Mesenteric fat pad (tissue), 1 donor: ENCODE measurements at places on chromosomes 11 and 22.

DNA sequence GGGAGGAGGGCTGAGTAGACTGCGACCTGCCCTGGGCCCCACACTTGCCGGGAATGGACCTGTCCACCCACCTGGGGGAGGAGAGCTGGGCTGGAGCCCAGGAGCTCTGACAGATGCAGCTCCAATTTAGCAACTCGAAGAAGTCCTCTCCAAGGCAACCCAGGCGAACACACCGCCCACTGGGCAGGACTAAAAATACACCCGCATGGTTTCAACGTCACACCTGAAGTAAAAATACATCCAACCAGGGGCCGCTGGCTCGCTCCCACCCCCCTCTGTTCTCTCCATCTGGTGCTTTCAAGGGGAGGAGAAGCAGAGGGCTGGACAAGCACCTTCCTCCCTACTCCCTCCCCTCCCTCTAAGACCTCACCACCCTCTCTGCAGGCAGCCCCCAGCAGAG lies 119.9 kb downstream of the FEZ1 start:
- no peak for DNase-seq

GRCh38 chr11:72369743-72370142 lies 64.6 kb downstream of the CLPB start:
- DNase-seq: no peak

- DNase-seq: no peak
These were observed 130.2 kb downstream of the NCAM1 start for GRCh38 chr11:113091481-113091780.

DNA sequence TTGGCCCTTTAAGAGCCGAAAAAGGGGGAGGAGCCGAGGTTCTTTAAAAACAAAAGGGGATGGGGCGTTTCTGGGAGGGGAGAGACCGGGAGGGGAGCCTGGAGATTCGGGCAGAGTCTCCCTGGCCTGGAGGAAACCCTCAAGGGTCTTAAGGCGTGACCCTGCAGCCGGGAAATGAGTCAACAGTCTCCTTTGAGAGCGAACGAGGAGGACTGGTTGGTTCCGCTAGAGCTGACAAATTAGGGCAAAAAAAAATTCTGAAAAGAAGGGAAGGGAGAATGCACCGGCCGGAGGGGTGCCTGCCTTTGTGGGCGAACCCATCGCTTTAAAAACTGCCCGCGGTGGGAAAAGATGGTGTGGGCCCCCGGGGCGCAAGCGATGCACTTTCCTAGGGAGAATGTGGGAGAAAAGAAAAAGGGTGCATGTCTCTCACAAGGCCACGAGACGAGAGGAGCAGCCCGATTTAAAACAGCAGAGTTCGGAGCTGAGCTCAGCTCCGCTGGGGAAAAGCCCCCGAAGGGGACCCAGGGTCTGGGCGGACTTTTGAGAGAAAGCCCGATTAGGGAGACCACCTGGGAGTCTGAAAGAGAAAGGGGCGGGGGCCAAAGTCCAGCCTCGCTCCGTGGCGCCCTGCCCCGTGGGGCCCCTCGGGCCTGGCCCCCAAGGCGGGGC lies 874 bp downstream of the ZFTA start:
- DNase-seq: no peak

DNA sequence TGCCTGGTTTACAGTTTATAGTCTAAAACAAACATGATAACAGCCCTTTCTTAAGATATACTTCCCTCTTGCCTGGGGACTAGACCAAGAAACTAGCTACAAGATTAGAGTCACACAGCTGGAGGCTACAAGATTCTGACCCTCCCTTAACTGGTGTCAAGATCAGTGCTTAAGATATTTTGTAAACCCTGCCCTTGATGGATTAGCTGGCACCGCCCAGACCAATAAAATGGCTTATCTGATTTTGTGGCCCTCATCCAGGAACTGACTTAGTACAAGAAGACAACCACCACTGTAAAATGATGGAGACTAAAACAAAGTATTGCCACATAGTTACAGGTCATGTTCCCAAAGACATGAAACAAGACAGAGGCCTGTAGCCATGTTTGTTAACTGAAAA lies 53.4 kb downstream of the FAM181B start:
- DNase-seq: no peak

DNA sequence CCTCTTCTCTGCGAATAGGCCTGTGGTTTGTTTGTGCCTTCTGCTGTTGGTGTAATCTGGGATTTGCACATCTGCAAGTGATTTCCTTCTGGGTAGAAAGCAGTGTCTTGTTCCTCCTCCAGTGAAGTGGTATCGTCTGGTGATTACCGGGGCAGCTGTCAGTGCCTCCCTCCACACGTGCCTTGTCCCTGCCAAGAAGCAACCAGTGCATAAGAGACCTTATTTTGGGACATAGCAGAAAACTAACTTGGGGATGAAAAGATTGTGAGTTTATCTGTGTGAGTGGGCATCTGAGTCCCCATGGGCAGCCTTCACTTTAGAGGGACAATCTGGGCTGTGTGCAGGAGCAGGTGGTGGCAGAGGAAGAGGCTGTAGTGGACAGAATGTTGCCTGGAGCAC lies 71.5 kb upstream of the SORL1-AS1 start:
- DNase-seq: no peak

DNA sequence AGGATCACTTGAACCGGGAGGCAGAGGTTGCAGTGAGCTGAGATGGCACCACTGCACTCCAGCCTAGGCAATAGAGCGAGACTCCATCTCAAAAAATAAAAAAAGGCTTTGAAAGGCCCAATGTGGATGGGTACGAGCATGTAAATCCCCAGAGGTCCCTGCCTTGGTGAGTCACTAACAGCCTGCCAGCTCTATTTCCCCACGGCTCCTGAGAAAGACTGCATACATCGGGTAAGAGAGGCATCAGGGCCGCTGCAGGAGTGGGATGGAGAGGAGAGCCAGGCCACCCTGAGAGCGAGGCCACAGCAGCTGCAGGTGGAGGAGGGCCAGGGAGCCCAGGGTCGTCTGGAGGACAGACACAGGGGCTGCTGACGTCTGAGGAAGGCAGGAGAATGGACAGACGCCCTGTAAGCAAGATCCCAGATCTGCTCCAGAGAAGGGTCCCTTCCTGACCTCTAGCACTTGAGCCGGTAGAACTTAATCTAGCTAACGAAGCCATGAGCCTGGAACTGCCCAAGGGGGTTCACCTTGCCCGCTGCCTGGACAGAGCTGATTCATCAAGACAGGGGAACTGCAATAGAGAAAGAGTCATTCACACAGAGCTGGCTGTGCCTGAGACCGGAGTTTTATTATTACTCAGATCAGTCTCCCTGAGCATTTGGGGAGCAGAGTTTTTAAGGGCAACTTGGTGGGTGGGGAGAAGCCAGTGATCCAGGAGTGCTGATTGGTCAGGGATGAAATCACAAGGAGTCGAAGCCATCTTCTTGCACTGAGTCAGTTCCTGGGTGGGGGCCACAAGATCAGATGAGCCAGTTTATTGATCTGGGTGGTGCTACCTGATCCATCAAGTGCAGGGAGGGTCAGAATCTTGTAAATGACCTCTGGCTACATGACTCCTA lies 5.1 kb upstream of the KRTAP5-9 start:
- peak; percentile 72 for DNase-seq

DNA sequence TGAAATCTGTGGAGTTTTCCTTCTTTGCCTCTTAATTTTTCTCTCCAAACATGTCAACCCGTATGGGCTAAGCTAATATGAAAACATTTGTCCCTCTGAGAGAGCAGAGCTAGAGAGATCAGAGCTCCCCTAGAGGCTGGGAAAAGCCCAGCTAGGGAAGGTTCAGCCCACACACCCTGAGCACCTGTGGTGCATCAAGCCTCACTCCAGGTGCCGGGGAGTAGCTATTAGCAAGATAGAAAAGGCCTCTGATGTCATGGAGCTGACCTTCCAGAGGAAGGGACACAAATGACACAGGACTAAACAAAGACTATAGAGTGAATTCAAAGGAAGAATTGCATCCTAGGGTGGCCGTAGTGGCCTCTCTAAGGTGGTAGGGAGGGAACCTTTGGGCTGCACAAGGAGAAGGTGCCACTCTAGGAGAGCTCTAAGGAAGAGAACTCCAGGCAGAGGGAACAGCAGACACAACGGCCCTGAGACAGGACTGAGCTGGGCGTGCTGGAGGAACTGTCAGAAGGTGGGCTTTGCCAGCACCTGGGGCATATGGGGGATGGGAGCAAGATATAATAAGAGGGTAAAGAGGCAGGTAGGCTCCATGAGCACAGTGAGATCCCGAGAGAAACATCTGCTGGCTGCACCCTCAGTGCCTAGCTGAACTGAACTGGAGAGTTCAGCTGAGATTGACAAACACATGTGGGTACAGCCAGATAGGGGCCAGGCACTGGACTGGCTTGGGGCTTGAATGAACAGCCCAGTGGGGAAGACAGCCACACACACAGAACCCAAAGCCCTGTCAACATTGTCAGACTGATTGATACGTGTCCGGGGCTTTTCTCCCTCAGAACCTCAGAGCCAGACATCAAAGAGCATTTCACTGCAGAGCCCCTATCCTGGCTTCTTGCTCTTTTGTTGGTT lies 65.5 kb upstream of the DRD2 start:
- DNase-seq: no peak

DNA sequence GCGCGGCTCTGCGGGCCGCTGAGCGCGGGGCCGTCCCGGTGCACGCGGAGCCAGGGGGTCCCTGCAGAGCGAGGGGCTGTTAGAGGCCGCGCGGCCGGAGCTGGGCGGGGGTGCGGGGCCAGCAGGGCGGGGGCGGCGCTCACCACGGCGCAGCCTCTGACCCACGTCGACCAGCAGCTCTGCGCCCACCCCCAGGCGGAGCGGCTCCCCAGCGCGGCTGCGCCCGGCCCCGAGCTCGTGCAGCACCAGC lies 385 bp upstream of the SCO2 start:
- DNase-seq: no peak

DNA sequence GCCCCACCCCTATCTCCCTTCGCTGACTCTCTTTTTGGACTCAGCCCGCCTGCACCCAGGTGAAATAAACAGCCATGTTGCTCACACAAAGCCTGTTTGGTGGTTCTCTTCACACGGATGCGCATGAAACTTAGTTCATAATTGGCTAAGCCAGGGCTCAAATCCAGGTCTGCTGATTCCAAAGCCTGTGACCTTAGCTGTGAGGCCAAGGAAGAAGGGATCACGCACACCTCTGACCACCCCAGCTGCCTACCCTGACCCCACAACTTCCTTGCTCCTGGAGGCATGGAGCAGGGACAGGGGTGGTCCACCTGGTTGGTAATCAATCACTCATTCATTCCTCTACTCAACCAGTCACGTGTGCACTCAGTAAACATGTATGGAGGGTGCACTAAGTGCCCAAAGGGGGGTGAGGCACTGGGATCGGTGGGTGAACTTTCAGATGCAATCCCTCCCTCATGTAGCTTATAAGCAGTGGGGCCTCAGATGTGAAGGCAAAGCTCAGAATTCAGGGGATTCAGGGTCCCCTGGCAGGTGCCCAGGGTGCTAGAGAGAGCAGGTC lies 10.3 kb downstream of the FXYD2 start:
- DNase-seq: no peak

- no peak for DNase-seq
These were observed 98.6 kb downstream of the NXPE2 start for GRCh38 chr11:114776956-114777355.

DNA sequence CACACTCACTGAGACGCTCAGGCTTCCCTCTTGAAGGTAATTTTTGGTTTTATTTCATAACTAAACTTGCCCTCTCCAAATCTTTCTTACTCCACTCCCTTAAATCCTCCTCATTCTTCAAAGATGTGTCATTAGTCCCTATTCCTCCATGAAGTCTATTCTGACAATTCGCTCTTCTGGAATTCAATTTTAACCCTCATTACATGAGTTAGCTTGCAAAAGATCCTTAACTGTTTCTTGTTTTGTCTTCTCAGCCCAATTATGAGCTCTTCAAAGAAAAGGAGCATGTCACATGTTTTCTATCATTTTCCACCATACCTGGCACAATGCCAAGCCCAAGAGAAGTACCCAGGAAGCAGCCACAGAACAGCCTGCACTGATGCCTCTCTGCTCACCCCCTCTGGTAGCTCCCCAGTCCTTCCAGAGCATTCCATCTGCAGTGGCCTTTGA lies 13.0 kb downstream of the GALNT18 start:
- no peak for DNase-seq

DNA sequence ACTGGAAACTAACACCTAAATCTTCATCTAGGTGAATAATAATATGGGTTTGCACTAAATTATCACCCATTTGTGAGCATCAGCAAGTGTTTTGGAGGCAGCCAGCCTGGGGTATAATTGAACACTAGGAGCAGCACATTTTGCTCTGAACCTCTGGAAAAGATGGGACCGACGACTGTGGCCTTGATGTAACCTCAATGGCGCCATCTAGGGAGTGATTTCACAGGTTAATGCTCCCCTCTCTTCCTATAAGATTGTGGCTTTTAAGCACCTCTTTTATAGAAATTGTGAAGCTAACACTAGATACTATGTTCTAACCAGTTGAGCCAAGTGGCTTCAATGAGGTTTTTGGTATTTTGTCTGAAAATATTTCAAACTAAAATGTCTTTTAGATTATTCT lies 203.7 kb downstream of the NELL1 start:
- no peak for DNase-seq

DNA sequence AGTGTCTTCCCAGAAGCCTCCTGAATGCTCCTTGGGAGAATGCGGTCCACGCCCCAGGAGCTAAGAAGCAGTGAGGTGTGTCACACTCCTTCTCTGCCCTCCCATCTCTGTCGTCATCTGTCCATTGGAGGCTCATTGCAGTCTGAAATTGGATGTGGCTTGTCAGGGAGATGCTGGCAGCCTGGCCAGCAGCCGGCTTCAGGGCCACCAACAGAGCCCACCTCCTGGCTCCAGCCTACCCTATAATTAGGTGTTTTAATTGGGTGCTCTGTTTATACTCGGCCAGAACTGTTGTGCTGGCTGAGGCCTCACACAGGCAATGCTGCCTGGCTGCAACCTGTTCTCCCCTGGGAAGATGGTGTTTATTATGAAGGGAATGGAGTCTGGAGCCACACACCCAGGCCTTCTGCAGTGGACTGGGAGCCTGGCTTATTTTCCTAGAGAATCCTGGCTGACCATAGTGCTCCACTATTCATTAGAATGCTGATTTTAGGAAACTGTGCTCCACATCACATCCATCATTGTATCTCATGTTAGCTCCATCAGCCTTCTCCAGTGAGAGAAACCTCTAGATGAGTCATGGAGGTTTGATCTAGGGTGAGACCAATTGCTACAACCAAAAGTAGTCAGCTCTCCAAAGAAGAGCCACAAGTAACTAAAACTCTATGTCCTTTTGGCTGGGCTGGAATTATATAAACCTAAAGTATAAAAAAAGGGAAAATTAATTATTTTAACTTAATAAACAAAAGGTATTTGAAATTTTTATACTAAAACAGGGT lies 86.8 kb upstream of the CRTAM start:
- DNase-seq: no peak

DNA sequence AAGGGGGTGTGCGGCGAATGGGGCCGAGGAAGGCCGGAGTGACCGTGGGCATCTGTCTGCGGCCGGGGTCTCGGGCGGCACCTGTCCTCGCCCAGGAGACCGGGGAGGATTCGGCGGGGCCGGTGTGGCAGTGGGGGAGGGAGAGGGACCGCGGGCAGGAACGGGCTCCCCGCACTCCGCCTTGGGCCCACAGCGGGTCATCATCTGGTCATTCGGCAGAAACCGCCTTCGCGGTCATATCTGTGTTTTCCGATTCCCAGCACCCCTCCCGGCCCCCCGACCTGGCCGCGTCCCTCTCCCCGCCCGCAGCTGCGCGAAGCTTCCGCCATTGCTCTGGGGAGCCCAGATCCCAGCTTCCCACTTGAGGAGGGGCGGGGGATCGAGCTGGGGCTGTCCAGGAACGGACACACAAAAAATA lies 824 bp upstream of the CBX6 start:
- DNase-seq: peak; percentile 90
